Activated gamma-delta T cell treated with Interleukin-2 at 50 U/mL for 16 hours (primary cell): ENCODE measurements at places on chromosomes 2 and 18.

DNA sequence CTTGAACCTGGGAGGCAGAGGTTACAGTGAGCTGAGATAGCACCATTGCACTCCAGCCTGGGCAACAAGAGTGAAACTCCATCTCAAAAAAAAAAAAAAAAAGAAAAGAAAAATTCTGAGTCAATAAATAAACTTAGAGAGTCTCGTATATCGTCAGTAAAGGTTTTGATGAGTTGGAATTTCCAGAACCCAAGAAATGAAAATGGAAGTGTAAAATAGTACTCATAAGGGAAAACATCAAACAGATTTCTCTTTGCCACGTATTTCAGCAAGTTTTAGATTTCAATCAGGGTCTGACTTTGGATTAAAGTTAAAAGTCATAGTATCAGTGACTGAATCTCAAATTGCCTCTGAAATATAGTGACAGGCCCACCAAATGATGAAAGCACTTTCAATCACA lies 71.4 kb upstream of the SPOPL start:
- no peak for DNase-seq

GRCh38 chr2:73059106-73059505 lies 12.4 kb downstream of the SFXN5 start:
- no peak for DNase-seq

GRCh38 chr2:240286596-240286995 lies 146.1 kb upstream of the OTOS start:
- no peak for DNase-seq

DNA sequence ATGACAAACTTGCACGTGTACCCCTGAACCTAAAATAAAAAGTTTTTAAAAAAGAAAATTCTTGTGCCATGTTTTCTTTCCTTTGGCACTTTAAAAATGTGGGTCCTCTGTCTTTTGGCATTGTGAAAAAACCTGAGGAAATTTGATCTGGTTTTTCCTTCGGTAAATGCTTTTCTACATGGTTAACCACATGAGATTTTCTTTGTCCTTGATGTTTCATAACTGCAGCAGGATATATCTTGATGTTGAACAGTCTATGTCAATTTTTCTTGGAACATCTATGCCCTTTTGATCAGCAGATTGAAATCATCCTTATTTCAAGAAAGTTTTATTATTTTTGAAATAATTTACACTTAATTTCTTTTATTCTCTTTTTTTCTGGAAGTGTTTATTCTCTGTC lies 109.1 kb downstream of the TMEM17 start:
- no peak for DNase-seq

DNA sequence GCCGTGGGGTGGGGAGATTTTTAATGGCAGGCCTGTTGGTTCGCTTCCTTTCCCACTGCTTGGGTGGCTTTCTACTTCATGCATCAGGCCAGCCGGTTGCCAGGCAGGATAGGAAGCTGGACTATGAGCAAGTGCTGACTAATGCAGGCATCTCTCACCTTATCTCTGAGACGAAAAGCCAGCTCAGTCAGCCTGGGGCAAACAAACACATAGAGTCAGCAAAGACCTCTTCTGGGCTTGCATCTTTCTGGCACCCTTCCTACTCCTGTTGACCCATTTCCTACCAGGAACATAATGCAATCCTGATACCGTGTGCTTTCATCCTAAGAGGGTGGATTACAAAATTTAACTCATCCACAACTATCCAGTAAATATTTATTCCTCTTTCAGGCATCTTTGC lies 416.6 kb upstream of the MEX3C start:
- DNase-seq, result no peak

- no peak for DNase-seq
These were observed 797.2 kb downstream of the SATB2 start for GRCh38 chr2:198660501-198660900.

DNA sequence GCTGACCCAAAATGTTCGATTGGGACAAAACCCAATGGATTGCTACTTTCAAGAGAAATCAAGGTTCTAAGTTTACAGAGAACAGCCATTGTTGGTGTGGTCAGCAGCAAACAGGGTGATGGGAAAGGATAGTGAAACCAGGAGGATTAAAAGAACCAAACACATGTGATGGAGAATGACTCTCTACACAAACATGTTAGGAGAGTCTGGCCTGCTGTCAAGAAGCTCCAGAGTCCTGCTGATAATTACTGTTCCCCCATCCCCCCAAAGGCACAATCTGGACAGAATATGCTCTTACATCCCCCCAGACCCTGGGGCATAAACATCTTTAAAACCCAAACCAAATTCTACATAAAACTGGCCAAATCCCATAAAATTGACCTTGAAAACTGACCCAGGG lies 32.0 kb upstream of the ACYP2 start:
- DNase-seq, result no peak
